ENCODE measurements at places on chromosomes 6 and 20.
A peak's percentile ranks its signal among the peaks of the same experiment; 100 is the strongest.

DNA sequence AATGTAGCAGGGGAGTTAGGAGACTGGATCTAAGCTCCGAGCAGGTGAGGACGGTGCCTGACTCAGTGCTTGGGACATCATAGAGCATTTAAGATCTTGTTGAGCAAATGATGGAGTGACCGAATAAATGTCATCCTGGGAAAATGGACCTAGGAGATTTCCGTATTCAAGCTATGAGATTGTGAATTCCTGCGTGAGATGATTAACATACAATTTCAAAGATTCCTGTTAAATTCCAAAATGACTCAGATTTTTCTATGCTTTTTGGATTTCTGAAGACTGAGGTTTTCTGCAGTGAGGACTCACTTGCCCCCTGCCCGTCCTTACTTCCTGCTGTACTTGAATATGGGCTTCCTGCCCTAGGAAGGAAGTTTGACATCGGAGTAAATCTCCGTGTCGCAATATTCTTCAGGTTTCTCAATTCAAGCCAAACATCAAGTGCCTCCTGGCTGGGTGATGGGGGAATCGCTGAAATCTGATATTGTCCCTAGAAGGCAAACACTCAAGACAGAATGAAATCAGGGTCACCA, 5.2 kb downstream of the SYTL3 start:
- peak; percentile 87 for DNase-seq

- no peak for DNase-seq
Measured at GRCh38 chr20:32378461-32378860, 20.3 kb downstream of the ASXL1 start.

DNA sequence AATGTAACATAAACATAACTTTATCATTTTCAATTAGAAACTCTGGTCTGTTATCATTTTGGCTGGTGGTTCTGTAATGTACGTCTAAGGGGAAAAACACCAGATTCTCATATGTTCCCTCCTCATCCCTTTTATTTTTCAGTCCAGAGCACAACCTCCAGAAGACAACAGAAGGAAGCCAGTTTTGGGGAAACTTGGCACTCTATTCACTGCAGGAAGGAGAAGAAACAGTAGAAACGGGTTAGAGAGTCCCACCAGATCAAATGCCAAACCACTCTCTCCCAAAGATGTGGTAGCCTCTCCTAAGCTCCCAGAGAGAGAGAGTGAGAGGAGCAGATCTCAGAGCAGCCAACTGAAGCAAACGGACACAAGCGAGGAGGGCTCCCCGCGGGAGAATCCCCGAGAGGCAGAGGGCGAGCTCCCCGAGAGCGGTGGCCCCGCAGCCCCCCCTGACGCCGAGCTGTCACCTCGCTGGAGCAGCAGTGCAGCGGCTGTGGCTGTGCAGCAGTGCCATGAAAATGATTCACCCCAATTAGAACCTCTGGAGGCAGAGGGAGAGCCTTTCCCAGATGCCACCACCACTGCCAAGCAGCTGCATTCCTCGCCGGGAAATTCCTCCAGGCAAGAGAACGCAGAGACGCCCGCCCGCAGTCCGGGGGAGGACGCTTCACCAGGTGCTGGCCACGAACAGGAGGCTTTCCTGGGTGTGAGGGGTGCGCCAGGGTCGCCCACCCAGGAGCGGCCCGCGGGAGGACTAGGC, 117.8 kb downstream of the RTN4IP1 start:
- peak; percentile 69 for DNase-seq

DNA sequence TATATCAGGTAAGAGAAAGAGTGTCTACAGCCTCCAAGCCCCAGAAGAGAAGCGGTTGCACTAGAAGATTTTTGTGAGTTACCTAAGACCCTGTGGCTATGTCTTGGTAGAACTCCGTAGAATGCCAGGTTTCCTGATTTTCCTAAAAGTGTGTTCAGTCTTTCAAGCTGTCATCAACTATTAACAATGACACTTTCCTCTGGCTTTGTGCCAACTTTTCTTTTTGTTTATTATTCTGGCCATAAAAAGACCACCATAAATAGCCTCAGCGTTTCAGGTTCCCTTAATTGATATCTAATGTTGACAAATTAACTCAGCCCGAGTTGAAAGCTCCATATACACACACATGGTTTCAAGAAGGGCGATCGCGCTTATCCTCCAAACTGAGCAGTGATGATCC, 1.2 kb downstream of the PAK5 start:
- no peak for DNase-seq

DNA sequence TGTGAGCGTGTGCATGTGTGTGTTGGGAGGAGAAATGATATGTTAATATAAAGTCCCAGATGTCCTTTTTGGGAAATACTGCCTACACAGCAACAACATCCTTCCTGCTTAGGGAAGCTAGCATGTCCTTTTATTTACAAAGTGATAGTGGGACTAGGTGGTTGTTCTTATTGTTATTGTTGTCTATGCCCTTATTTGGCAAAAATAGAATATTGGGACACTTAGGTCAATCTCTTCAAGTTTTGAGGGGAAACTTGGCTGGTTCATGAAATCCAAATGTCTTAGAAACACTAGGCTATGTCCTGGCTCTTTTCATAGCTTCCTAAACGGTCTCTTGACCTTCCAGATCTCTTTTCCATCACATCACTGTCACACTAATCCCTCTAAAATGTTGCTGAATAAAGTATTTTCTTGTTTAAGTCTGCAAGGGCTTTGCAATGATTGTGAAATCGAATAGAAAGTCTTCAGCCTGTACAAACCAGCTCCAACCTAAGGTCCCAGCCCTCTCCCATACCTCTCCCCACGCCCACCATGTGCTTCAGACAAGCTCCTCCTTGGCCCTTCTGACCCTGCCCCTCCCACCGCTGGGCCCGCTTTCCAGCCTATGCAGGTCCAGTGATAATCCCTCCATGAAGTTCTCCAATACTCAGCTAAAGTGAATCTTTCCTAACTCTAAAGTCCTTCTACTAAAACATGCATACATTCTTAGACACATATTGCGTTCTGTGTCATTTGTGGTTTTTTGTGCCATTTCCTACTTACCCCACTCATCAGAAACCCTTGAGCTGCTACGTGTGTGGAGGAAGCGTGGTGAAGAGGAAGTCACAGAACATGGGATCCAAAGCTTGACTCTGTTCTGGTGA, 205.1 kb downstream of the LY86 start:
- no peak for DNase-seq

DNA sequence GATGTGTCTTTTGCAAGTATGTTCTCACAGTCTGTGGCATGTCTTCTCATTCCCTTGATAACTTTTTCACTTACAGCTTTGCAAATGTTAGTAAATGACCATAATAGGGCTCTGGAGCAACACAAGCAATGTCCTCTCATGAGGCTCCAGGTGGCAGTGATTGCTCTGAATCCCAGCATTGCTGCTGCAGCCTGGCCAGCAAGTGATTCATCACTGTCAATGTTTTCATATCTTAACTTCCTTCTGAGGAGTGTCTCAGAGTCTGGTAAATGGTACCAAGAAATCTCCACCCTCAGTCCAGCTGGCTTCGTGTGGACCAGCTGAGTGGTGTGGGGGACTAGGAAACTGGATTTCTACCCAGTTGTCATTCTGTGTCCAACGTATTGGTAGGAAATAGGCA, 139.6 kb downstream of the MYLK4 start:
- DNase-seq = no peak

DNA sequence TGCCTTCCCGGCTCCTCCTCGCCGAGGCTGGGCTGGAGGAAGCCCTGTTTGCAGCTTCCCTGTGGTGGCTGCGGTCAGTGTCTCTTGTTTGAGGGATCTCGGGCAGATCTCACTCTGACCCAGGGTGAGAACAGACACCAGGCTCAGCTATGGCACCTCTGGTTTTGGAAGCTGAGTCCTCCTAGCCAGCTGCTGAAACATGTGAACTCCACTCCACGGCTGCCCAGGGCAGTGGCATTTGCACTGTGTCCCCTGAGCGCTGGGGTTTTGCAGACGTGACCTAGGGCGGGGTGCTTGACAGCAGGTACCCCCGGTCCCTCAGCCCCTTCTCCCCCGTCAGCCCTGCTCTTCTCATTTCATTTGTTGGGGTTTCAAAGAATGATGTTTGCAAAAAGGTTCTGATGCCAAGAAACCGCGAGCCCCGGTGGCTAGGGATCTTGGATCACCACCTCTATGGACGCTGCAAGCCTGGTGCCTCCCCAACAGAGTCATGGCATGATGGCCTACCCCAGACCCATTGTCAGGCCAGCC, 55.0 kb upstream of the DACT2 start:
- no peak for DNase-seq

DNA sequence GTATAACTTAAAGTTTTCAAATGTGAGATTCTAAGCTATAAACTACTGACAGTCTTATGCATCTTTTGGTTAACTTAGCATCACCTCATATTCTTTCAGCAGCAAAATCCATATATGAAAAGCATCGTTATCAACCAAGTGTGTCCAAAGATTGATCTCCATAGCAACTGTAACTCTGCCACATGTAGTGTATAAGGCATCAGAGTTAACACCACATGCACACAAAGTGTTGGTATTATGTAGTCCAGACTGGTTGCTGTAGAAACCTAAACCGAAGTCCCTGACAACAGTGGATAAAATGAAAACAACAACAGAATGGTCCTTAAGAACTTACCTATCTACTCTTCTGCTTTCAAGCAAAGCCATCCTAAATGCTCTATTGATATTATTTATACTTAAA, 39.6 kb downstream of the PDSS2 start:
- no peak for DNase-seq

DNA sequence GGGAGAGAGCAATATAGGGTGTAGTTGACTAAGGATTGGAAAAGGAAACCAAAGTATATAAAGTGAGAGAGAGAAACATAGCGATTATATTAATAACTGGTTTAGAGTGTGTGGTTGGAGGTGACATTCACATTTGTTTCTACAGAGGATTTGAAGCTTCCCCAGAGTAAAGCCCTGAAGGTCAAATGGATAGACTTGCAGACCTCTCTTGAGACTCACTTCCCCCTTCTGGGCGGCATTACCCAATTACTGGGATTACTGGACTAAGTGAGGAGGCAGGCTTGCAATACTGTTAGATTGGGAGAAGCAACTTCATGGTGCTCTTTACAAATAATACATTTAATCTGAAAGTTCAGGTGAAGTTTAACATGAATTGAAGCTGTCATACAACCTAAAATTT, 10.7 kb downstream of the FIG4 start:
- DNase-seq = no peak

GRCh38 chr6:83633609-83634008, 75.3 kb downstream of the SNAP91 start:
- no peak for DNase-seq

DNA sequence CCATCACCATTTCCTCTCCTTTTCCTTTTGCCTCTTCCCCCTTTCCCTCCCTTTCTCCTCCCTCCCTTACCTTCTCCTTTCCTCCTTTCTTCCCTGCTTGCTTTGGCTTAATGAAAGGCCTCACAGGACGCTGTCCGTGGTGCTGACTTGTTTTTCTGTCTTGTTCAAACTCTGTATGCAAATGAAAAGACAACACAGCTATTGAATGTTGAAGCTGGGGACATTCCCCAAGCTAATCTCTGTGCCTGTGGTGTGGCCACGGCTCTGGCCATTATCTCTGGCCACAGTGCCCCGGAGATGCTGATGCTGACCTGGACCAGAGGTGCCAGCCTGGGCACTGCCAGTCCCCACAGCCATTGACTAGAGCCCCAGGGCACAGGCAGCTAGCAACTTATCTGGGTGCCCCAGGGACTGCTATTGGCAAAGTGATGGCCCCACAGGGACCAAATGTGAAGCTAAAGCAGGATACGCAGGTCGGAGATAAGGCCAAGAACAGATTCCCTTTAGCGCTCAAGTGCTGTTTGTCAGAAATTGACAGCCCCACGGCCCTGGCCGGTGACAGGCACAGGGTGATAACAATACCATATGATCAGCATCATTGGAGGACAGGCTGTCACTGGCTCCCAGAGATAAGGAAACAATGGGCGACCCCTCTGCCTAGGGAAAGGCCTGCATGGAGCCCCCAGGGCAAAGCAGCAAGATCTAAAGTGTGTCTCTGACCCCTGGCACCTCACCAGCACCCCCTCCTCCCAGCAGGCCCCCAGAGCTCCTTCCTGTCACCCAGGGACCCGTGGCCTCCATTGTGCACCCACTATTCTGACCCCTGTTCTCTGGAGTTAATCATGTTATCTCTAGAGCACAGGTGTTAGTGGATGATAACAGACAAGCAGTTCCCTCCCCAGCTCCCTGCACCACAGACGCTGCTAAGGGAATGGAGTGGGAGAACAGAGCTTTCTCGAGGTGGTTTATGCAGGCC, 31.6 kb upstream of the SLC32A1 start:
- DNase-seq = peak; percentile 63

DNA sequence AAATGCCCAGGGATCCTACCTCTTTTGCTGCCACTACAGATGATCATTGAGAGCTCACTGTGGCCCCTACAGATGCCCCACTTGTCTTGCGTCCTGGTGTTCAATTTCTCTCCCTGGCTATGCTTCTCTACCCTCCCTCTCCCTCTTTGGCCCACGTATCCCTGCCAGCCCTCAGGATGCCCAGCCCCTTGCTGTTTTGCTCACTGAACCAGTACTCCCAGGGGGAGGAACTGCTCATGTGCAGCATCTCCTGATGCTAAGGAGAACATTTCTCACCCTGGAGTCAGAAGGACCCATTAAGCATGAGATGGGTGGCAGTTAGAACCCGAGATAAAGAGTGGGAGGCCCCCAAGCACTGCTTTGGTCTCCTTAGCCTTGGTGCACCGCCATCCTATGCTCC, at the start of gene WFDC9:
Gene WFDC9 (minus strand): TSS at position 101 of the 400 bp plus-strand sequence. CDS start 21,103 bp downstream, outside the sequence.
- DNase-seq = no peak

- DNase-seq = peak; percentile 79
Measured at GRCh38 chr6:43916924-43917877, 147.2 kb downstream of the VEGFA start.

Measured in fibroblast of skin of right biceps (primary cell).